ENCODE measurements at places on chromosomes 1 and 21.

DNA sequence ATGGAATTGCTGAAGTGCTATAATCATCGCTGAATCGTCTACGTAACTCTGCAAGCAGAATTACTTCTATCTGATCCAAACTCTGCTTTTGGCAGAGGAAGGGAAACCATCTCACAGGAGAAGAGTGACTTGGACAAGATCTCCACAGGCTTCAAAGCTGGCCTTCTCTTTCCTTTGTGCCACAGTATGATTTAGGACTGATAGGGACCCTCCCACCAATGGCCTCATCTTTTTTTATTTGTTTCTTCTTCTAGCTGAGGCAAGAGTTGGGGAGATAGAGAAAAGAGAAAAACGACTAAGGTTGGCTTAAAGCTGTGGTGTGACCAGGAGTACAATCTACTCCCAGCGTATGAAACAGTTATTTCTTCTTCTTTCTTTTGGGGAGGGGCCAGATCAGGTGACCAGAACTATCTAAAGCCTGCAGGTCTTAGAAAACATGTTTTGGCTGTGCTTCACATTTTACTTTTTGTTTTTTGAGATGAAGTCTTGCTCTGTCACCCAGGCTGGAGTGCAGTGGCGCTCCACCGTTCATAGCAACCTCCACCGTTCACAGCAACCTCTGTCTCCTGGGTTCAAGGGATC lies 35.0 kb downstream of the ZNF496 start:
- no peak for DNase-seq

DNA sequence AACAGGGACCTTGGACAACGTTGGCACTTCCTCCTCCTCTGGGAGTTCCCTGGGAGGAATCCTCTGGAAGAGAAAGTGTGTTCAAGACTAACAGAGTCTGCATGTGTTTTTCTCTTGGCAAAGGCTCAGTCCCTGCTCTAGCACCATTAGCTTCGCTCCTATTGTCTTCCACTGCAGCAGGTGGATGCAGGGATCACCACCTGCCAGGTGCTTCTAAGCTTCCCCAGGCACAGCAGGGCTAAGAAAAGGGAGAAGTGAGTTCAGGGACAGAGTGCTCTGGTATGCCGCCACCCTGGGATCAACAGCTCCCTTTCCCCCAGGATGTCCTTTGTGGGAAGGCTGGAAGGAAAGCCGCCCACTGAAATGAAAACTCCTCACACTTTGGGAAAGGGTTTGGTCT lies 43.9 kb upstream of the IL20 start:
- DNase-seq = no peak

GRCh38 chr1:206725109-206725963 lies 40.6 kb downstream of the MAPKAPK2 start:
- DNase-seq = no peak

- DNase-seq = no peak
Measured at GRCh38 chr1:197557302-197557701, 218.0 kb downstream of the DENND1B start.

- no peak for DNase-seq
Measured at GRCh38 chr1:111644506-111644905, 24.9 kb downstream of the RAP1A start.

DNA sequence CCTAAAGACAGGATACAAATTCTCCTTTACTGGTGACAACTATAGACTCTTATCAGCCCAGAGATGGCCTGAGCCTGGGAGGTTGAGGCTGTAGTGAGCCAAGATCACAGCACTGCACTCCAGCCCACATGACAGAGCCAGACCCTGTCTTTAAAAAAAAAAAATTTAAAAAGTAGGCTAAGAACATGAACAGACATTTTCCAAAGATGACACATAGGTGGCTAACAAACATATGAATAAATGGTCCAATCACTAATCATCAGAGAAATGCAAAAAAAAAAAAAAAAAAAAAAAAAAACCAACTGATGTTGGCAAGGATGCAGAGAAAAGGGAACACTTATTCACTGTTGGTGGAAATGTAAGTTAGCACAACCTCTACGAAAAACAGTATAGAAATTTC lies 65.0 kb downstream of the TOR3A start:
- no peak for DNase-seq

GRCh38 chr21:35099310-35099709 lies 50.2 kb upstream of the RUNX1 start:
- no peak for DNase-seq

DNA sequence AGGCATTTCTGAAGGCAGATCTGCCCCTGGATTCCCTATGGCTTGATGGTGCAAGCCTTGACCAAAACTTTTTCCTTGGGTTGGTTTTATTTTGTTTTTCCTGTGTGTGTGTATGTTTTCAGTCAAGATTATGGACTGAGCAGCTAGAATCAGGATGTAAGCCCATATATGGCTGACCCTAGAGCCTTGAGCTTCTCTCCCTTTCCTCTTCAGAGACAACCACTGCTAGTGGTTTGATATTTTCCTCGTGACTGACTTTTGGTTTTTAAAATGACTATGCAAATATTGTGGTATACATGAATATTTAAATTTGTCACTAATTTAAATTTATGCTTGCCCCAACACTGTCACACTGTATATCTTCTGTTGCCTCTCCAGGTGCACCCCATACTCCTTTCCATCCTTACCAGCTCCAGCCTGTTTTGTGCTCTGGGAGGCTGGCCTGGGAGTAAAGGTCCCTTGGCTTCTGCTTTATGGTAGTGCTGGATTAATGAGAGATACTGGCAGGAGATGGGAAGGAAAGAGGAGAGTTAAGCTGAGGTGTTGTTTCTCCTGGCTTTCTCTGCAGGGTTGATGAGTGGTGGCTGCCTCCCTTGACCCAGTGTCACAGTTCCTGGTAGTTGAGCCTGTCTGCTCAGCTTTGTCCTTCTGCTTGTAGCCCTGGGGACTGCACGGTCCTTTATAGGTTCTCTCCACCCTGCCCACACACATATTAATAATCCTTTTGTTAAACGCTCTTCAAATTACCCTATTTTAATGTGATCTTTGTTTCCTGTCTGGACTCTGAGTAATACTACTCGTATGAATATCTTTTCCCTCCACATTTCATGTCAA lies 44.4 kb downstream of the RWDD3 start:
- DNase-seq = no peak

- no peak for DNase-seq
Measured at GRCh38 chr1:177054542-177054941, 110.0 kb downstream of the ASTN1 start.

- no peak for DNase-seq
Measured at GRCh38 chr1:29454616-29455380, 218.5 kb downstream of the PTPRU start.

GRCh38 chr1:65812065-65812464 lies 19.4 kb downstream of the PDE4B start:
- peak; percentile 12 for DNase-seq

DNA sequence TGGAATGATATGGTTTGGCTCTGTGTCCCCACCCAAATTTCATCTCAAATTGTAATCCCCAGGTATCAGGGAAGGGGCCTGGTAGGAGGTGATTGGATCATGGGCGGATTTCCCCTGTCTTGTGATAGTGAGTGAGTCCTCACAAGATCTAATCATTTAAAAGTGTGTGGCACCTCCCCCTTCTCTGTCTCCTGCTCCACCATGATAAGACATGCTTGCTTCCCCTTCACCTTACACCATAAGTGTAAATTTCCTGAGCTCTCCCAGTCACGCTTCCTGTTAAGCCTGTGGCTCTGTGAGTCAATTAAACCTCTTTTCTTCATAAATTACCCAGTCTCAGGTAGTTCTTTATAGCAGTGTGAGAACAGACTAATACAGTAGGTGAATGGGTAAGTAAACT lies 109.3 kb downstream of the DMRTB1 start:
- no peak for DNase-seq

DNA sequence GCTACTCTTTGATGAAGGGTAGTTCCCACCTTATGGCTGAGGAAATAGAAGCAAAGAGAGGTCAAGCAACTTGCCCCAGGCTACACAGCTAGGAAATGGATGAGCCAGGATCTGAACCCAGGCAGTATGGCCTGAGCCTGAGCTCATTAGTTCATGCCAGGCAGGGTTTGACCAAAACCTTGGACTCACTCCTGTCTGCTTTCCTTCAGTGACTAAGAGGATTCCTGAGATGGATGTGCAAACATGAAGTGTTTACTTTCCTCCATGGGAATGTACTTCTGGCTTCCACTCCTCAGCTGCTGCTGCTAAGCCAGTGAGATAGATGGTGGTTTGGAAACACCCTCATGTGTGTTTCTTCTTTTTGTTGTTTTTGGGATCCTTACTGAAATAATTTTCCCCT lies 35.1 kb upstream of the ERRFI1 start:
- DNase-seq = no peak

DNA sequence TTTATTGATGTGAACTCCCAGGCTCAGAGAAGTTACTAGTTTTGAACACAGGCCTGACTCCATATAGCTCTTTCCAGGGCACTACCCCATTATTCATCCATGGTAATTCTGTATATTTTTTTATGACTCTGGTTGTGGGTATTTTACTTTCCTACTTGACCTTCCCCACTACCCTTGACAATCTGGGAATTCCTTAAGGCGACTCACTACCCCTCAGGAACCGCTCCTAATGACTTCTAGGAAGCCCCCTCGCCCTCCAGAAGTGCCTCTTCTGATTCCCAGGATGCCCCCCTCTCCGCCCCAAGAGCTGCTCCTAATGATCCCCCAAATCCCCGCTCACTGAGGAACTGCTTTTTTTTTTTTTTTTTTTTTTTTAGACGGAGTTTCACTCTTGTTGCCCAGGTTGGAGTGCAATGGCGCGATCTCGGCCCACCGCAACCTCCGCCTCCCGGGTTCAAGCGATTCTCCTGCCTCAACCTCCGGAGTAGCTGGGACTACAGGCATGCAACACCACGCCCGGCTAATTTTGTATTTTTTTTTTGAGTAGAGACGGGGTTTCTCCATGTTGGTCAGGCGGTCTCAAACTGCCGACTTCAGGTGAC lies 972 bp upstream of the KDM4A start:
- DNase-seq = no peak

DNA sequence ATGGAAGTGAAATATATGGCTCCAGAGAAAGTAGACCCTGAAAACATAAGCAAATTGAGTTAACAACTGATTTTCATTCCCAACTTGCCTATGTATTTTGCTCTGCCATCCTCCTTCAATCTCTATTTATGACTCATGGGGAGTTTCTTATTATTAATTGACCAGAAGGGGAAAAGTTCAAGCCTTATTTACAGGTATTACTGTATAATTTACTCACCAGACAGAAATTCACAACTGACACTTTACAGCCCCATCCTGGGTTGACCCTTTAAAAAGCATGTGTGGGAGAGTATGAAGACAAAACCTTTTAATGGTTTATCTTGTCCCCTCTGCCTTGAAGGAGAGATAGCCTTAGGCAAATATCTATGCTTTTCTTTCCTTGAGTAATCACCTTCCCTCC lies 39.8 kb upstream of the C1orf53 start:
- DNase-seq = no peak

- DNase-seq = no peak
Measured at GRCh38 chr1:225830841-225831240, 20.9 kb downstream of the EPHX1 start.

DNA sequence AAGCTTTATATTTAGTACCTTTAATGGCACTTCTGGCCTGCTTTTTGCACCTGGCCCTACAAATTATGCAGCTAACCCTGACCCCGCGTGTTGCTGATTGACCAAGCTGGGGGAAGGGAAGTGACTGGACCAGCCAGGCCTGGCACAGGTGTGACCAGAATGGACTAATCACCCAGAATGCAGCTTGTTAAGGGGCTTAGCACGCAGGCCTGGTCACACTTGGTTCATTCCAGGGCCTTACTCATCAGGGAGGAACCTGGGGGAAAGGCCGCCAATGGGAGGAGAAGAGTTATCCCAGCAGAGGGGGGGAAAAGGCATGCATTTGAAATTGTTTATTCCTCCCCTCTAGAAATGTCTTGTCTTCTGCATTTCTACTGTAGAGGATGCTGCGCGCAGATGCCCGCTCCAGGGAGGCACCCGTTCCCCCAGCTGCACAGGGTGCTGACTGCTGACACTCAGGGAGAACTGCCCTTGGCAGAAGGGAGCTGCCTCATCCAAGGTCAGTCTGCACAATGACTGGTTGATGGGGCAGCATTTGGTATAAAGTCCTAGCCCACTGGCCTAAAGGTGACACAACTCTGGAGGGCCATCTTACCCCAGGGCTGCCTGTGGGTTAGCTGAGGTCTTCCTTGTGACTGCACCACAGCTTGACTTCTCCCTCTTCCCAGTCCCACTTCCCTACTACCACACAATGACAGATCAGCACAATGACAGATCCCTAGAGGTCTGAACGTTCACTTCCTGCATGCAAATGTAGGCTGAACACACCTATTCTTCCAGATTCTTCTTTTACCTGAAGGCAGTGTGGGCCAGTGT lies 29.0 kb downstream of the DHCR24 start:
- no peak for DNase-seq

- no peak for DNase-seq
Measured at GRCh38 chr1:247681288-247681897, 1.9 kb upstream of the OR13G1 start.

GRCh38 chr1:201515895-201516294 lies 9.0 kb upstream of the CSRP1 start:
- no peak for DNase-seq

- DNase-seq = no peak
Measured at GRCh38 chr1:236165238-236165981, 23.1 kb downstream of the GPR137B start.

- DNase-seq = no peak
Measured at GRCh38 chr1:243902100-243902499, 52.1 kb upstream of the AKT3 start.

GRCh38 chr21:28439251-28439650 lies 553.4 kb downstream of the LTN1 start:
- DNase-seq = no peak
